ENCODE measurements at places on chromosomes 2 and 18.

DNA sequence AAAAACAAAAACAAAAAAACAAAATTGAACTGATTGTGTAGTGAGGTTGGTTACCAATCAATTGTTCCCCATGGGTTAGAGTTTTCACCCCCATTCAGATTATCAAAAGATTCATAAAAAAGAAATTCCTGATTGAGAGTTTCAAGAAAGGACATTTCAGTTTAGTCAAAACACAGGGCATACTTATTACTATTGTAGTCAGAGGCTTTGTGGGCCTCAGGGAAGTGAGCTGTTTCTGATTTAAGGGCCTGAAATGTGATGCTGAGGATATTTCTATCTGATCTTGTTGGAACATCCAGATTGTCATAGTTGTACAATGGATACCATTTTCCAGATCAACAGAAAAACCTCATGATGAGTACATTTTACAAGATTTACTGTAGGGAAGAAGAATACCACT lies 368.1 kb upstream of the NETO1 start:
- no peak for DNase-seq

DNA sequence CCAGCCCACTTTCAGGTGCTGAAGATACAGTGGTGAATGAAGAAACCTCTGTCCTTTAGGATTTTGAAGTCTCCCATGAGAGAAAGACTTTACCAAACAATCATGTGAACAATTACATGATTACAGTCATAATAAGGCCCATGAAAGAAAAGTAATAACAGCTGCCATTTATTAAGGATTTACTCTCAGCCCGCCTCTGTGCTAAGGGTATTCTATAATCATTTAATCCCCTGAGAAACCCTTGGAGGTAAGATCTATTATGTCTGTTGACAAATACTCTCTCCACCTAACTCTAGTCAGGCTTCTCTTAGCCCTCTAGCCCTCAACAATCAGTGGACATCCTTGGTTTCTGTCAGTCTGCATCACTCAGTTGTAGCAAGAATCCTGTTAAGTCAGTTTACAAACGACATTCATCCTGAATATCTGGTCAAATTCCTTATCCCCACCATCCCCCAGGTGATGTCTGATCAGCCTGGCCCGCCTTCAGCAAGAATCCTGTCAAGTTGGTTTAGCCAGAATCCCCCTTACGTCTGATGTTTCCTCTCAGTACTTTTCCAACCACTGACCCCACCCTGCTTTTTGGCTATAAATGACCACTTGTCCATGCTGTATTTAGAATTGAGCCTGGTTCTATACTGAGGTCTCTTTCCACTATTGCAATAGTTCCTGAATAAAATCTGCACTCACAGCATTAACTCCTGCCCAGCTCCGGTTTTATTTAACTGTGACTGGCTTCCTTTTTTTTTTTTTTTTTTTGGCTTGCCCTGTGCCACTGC lies 12.2 kb upstream of the SOCS6 start:
- DNase-seq = no peak

- DNase-seq = no peak
Observed at GRCh38 chr18:6564950-6565814, 150.5 kb upstream of the L3MBTL4 start.

GRCh38 chr18:26575865-26576217 lies 27.5 kb upstream of the KCTD1 start:
- DNase-seq = no peak

- DNase-seq = no peak
Observed at GRCh38 chr2:1940679-1941078, 196.4 kb upstream of the PXDN start.

GRCh38 chr2:6986912-6987361 lies 69.7 kb downstream of the RNF144A start:
- no peak for DNase-seq
